SK-MEL-5 (cell line): ENCODE measurements at places on chromosomes 5 and 9.
A peak's percentile ranks its signal among the peaks of the same experiment; 100 is the strongest.

DNA sequence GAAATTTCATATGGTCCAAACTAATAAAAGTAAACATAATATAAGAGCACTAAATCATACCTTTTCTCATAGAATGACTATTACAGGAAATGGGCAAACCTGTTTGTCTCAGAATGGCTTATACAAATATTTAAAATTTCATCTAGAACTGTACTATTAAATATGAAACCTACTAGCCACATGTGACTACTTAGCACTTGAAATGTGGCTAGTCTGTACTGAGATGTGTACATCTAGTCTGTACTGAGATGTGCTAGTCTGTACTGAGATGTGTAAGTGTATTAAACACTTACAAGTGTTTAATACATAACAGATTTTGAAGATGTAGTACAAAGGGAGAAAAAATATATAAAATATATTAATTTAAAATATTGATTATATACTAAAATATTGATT is 22.4 kb downstream of the ABITRAM start:
- no peak for DNase-seq

DNA sequence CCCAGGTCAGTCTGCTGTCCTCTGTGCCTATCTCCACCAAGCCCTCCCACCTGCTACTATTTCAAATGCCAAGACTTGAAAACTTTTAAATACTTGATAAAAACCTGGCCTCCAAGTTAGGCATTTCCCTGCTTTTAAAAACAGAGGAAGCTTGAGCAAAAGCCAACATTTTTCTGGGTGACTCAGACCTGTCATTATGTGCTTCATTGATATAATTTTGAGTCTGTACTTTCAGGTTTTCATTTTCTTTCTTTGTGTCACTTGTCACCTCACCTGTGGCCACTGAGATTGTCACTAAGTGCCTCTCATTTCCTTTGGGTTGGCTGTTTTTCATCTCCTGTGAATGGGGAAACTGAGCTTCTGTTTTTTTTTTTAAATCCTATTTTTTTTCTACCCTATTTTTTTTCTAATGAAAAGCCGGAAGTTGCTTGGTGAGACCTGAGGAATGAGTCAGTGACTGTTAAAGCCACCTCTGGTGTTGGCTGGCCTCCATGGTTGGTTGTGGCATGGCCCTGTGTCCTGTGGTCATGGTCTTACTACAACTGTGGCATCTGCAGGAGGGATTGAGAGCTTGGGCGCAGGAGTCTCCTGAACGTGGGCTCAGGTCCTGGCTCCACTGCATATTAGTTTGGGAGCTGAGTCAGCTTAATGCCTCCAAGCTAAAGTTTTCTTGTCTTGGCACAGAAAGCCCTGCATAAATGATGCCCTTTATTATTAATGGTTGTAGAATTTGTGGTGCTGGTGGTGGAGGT is 56.7 kb downstream of the ARHGAP26 start:
- DNase-seq: no peak

- DNase-seq: no peak
Measured at GRCh38 chr5:92945605-92946097, 635.4 kb downstream of the NR2F1-AS1 start.

DNA sequence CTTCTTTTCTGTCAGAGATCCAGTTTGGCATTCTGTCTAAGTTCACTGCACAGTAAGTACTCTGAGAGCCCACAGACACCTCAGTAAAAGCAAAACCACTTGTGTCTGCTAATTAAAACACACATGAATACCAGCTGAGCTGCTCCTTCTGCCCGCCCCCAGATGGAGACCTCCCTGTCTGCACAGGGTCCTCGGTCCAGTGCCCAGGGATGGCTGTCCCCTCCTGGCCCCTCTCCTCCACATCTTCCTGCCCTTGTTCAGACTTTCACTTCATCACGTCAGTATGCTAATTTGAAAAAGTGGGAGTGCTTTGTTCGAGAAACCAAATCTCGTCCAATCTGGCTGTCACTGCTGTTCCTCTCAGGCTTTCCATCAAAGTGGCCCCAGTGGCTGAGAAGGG is 43.5 kb downstream of the LIX1 start:
- no peak for DNase-seq

GRCh38 chr9:97038611-97039513 is at the start of gene CTSV:
Gene CTSV, minus strand, starts transcription at chr9:97039142. Its CDS starts 1,099 bp downstream, at chr9:97038043.
- DNase-seq: peak; percentile 85

- DNase-seq: peak; percentile 14
Measured at GRCh38 chr5:141870871-141871270, 7.3 kb downstream of the PCDH1 start.

GRCh38 chr9:97980918-97981845 is 2.0 kb upstream of the ANP32B start:
- peak; percentile 100 for DNase-seq

- DNase-seq: no peak
Measured at GRCh38 chr9:127546125-127546832, 65.8 kb upstream of the STXBP1 start.

GRCh38 chr9:2962471-2963172 is 118.7 kb upstream of the PUM3 start:
- DNase-seq: no peak

DNA sequence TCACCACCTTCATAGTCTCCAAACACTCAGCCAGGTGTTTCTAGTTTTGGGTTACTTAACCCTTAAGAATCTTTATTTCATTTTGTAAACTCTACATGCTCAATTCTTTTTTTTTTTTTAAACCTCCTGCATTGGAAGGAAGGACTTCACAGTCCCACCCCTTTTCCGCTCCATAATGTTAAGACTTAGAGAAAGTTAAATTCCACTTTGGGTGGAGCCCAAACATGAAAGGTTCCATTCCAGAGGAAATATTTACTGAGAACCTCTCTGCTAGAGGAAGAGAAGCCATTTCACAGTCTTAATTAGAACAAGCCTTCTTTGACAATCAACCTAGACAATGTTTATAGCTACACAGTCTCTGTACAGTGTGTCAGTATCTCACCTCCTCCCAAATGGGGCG is 312.3 kb downstream of the MLLT3 start:
- no peak for DNase-seq

- DNase-seq: no peak
Measured at GRCh38 chr5:33371660-33372059, 69.1 kb upstream of the TARS1 start.

DNA sequence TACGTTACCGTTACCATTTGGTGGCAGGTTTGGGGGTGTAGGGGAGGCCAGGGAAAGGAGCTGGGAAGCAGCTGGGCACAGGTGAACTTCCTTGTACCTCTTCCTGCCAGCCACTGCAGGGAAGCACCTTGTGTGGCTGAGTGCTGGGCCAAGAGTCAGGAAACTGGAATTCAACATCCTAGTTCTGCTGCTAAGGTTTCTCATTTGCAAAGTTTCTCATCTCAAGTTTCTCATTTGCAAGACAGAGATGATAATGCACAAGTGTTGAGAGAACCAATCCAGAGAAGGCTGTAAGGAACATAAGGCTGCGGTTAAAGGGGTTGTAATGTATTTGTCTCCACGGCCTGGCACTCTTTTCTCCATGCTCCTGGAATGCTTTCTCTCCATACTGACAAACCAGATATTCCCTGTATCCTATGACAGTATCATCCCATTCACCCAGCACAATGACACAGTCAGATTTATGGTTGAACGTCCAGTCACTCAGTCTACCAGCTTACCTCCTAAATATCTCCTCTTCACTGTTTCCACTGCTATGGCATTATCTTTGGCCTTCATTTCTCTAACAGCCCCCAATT is 33.6 kb upstream of the LARP1 start:
- DNase-seq: no peak

GRCh38 chr5:62082370-62082801 is 223.6 kb upstream of the KIF2A start:
- DNase-seq: no peak

DNA sequence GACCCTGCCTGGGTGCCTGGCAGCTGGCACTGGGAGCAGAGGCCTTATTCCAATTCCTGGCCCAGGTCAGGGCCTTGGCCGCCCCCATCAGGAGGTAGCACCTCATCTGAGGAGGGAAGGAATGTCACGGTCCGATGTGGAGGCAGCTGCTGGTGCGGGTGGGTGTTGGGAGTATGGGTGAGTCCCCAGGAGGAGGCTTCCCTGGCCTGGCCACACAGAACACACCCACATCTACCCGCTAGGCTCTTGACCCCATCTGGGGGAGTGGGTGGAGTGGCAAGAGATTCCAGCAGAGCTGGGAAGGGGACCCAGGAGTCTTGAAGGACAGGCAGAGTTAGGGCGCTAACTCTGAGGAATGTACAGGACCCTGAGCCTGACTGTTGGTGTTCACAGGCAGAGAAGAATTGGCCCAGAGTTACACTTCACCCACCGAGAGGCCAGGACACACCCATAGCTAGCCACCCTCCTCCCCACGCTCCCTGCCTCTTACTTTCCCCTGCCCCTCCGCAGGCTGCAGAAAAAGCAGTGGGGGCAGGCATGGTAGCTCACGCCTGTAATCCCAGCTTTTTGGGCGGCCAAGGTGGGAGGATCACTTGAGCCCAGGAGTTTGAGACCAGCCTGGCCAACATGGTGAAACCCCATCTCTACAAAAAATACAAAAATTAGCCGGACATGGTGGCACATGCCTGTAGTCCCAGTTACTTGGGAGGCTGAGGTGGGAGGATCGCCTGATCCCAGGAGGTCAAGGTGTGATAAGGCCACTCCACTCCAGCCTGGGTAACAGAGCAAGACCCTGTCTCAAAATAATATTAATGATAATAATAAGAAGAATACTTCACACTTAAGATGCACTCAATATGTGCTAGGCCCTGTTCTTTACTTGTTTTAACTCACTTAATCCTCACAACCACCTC is 6.0 kb downstream of the OLFML2A start:
- DNase-seq: no peak

DNA sequence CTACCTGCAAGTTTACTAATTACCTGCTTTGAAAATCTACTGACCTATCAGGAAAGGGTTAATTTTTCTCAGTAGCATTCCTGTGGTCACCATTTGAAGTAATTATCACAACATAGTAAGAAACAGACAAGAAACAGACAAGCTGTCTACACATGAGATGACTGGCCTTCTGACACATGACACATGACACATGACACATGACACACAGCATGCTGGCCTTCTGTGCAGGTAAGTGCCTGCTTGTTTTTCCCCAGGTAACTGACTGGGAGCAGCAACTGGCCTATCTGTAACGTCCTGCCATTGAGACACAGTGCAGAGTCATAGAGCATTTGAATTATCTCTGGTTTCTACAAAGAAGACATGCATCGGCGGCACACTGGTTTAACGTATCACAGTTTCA is 222.4 kb downstream of the CTNND2 start:
- no peak for DNase-seq

- no peak for DNase-seq
Measured at GRCh38 chr5:43582082-43583005, 20.6 kb upstream of the NNT start.

DNA sequence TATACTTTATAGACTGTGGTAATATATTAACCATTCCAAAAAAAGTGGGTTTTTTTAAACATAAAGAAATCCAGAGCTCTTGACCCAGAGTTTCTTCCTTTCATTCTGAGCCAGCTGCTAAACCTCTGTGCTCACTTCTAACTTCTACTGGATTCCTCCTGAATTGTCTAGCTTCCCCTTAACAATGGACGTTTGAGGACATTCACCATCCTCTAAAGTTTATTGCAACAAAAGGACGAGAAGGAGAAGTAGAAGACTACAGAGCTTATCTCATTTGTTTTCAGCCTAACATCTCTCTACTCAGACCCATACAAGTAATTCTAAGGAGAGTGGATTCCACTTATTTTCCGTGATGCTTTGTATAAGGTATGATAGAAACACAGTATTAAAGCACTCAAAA is 284.2 kb downstream of the MAST4 start:
- no peak for DNase-seq

GRCh38 chr9:29004988-29005387 is 1431.7 kb upstream of the C9orf72 start:
- DNase-seq: no peak

GRCh38 chr5:11792621-11793020 is 111.6 kb downstream of the CTNND2 start:
- DNase-seq: no peak

- DNase-seq: no peak
Measured at GRCh38 chr9:70998962-70999361, 122.5 kb downstream of the TRPM3 start.

- DNase-seq: no peak
Measured at GRCh38 chr9:89865981-89866380, 261.2 kb downstream of the GADD45G start.

- DNase-seq: peak; percentile 54
Measured at GRCh38 chr9:126860077-126860756, at the start of gene ZBTB34. Gene ZBTB34, plus strand, starts transcription at chr9:126860639. Its CDS starts 18,761 bp downstream, at chr9:126879400.

- DNase-seq: no peak
Measured at GRCh38 chr9:114061830-114062474, 16.1 kb downstream of the AMBP start.

GRCh38 chr9:135711391-135711790 is 9.4 kb downstream of the KCNT1 start:
- DNase-seq: no peak

- DNase-seq: no peak
Measured at GRCh38 chr5:159412284-159413046, 82.2 kb upstream of the IL12B start.

DNA sequence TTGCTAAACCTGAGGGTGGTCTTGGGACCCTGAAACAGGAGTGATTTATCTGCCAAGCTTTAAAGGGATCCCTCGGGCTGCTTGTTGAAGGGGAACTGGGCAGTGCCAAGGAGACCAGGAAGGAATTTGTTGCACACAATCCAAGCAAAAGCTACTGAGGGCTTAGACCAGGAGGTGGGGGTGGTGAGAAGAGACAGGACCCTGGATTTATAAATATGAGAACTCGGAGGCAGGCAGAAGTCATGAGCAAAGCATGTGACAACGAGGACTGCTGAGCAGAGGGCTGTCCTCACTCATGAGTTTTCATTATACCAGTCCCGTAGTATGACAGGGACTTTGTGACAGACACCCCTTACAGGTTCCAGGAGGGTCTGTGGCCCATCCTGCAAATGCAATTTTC is 237.3 kb downstream of the DRD1 start:
- peak; percentile 22 for DNase-seq

GRCh38 chr5:156798201-156798600 is 51.9 kb upstream of the PPP1R2B start:
- no peak for DNase-seq

GRCh38 chr5:57332361-57332760 is 150.2 kb downstream of the ACTBL2 start:
- no peak for DNase-seq

DNA sequence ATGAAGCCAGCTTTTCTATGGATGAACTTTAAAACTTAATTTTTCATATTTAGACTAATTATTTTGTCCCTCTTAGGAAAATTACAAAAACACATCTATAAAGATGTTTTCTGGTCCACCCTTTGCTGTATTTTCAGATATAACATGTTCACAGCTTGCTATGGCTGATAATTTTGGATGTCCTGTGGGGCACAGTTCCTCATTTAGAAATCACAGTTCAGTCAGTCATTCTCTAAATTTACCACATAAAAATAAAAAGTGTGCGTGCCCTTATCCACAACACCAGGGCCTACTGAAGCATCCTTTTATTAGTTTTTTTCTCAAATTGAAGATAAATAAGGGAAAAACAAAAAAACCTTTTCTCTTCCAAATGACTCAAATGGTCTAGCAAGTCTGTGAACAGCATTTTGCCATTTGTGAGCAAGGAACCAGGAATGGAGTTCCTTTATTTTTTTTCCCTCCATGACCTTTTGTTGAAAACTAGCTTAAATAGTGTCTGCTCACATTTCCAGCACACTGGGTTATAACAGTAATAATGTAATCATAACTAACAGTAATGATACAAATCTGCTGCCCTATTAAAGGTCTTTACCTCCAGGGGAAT is 87.1 kb downstream of the CEMIP2 start:
- DNase-seq: no peak
